ENCODE measurements at places on chromosomes 6 and 20.

- DNase-seq = no peak
Observed at GRCh38 chr6:132020138-132020581, 69.0 kb upstream of the CCN2 start.

- DNase-seq = no peak
Observed at GRCh38 chr20:29689411-29690225, 1567.8 kb upstream of the DEFB115 start.

- DNase-seq = no peak
Observed at GRCh38 chr20:45087814-45088213, 13.1 kb downstream of the KCNS1 start.

DNA sequence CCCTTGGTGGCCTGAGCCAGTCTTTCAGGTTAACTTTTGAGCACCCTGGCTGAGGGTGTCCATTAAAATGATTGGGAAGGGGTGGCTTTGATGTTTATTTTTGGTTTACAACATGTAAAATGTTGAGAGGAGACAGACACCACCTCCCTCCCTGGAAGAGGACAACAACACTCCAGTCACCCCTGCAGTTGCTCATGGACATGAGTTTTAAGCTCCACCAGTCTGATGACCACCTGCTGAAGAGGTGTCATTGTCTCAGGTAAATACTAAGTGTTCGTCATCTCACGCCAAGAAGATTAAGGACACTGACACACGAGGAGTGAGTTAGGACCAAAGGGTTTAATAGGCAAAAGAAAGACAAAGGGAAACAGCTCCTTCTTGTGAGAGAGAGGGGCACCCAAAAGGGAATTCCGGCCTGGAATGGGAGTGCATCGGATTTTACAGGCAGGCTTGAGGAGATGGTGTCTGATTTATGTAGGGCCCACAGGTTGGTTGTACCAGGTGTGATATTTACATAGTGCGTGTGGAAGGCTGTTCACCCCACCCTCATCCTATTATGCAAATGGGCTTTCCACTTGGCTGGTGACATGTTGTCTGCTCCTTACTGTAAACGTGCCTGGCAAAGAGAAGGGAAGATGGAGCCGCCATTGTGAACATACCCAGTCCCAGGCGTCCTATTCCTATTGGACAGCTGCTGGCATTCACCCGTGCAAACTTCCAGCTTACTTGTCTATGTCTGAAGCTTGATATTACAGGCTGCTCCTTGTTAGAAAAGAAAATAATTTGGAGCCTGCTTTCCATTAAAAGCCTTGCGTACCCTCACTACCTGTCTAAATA lies 6.6 kb downstream of the HLA-B start:
- no peak for DNase-seq

- no peak for DNase-seq
Observed at GRCh38 chr20:62721511-62722370, 13.1 kb downstream of the NTSR1 start.

GRCh38 chr20:1468117-1468624 lies 1.5 kb upstream of the NSFL1C start:
- no peak for DNase-seq

- no peak for DNase-seq
Observed at GRCh38 chr20:32522526-32522775, 62.7 kb downstream of the NOL4L start.

GRCh38 chr6:42158011-42158410 lies 15.2 kb upstream of the GUCA1A start:
- no peak for DNase-seq

DNA sequence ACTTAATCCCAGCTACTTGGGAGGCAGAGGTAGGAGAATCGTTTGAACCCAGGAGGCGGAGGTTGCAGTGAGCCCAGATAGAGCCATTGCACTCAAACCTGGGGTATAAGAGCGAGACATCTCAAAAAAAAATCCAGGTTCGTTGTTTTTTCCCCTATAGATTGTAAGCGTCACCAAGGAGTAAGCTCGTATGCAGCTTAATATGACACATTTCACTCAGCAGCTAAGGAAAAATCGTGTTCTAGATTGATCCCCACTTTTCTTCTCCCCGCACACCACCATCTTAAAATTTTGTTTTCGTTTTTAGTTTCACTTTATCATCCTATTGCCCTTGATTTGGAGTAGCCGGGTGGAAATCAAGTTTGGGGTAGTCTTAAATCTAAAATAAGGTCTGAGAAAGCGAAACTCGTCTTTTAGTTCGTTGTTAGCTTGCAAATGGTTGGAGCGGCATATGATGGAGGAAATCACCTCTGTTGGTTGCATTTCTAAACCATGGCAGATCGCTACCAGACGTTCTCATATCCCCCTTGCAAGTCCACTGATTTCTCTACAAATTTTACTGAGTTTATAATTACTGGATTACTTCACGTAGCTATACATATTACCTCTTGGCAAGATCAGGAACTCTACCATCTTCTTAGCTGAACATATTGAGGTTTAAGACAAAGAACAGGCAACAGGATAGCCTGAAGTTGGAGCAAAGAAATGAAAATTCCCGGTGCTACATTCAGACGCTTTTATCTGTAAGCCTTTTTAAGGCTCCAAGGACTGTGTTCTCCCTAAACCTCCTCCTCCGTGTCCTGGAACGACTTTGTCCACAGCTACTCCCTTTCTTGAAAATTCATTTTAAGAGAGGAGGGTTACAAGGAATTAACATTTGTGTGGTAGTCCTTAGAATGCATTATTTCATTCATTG lies 91.1 kb upstream of the BTN3A2 start:
- DNase-seq = no peak

- no peak for DNase-seq
Observed at GRCh38 chr20:62457831-62458230, 18.0 kb downstream of the GATA5 start.

GRCh38 chr6:148935705-148936435 lies 189.0 kb downstream of the UST start:
- DNase-seq = no peak

GRCh38 chr6:85008296-85009009 lies 244.1 kb upstream of the TBX18 start:
- DNase-seq = no peak

DNA sequence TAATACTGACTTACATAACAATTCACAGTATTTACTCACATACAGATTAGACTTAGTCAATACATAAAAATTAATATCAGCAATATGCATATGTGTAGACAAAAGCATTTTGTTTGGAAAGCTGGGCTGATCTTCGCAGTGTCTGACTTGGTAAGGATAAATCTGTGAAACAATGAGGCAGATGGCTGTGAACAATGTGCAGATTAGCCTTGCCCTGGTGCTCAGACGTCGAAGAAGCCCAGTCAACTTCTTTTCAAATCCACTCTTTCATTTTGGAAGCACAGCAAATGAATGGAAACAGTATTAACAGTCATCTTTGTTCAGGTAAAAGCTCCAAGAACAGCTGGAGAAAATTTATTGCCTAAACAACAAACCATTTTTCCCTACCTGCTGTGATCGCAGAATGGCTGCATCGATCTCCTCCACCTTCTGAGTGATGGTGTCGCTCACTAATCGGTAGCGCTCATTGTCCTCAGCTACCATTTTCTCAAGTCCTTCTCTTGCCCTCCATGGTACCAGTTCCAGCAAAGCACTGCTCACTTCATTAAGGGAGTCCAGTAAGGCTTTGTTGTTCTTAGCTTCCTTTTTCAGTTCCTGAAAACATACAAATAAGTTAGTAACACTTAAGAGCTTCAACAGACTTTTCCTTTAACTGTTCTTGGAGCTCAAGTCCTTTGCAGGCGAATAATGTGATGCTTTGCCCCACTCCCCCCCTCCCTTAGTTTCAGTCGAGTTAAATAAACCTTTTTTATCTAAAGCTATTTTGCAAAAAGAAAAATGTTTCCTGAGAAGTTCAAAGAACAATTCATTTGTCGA lies 116.5 kb downstream of the DST start:
- DNase-seq = no peak

GRCh38 chr6:54291738-54292137 lies 16.5 kb upstream of the TINAG start:
- no peak for DNase-seq

DNA sequence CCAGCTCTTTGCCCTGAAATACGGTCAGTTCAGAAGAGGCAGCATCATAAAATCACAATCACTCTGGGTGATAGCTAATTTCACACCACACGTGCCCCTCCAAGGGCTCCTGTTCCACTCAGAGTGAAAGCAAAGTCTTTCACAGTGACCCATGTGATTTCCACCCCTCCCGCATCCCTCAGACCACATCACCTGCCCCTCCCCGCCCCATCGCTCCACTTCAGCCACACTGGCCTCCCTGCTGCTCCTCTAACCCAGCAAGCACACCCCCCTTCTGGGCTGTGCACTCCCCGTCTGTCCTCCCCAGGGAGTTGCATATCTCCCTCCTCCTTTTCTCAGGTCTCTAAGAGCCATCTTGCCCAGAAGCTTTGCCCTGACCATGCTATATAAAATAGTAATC lies 74.5 kb downstream of the PSMG4 start:
- no peak for DNase-seq

GRCh38 chr20:48224533-48225050 lies 439.3 kb upstream of the SULF2 start:
- DNase-seq = no peak

DNA sequence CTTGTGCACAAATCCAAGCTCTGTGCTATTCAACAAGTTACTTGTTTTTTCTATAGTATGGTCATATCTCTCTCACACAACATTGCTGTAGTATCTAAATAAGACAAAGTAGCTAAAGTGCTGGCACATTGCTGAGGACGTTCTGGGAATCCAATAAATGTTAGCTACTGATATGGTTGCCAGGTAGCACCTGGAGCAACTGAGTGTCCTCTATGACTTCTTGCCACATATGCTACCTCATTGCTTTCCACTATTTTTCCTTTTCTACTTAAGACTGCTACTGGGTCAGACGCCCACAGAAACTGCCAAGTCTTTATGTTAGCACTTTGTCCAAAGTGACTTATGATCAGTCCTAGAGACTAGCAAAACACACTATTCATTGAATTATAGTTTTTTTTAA lies 85.3 kb downstream of the SYCP2 start:
- DNase-seq = no peak

GRCh38 chr6:32096087-32096393 lies 13.1 kb downstream of the TNXB start:
- DNase-seq = no peak

- no peak for DNase-seq
Observed at GRCh38 chr6:70282919-70283461, 19.9 kb downstream of the COL9A1 start.

- no peak for DNase-seq
Observed at GRCh38 chr6:121826156-121826810, 390.8 kb downstream of the GJA1 start.

- no peak for DNase-seq
Observed at GRCh38 chr20:53595018-53595378, 1.4 kb upstream of the ZNF217 start.

GRCh38 chr6:40550202-40551101 lies 36.7 kb downstream of the LRFN2 start:
- DNase-seq = no peak

DNA sequence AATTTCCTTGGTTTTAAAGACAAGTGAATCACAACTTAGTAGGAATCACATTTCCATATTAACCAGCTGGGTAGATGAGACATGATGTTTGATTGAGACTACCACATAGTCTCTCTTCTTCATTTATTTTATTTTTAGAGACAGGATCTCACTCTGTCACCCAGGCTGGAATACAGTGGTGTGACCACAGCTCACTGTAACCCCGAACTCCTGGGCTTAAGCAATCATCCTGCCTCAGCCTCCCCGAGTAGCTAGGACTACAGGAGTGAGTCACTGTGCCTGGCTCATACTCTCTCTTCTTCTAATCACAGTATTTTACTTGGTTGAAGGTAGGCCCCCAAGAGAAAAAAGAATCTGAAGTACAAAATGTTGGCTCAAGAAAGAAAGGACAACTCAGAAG lies 80.2 kb upstream of the ASF1A start:
- DNase-seq = no peak

GRCh38 chr20:41140226-41141133 lies 3.1 kb downstream of the PLCG1 start:
- DNase-seq = no peak

- DNase-seq = no peak
Observed at GRCh38 chr6:44462797-44463727, 75.6 kb downstream of the CDC5L start.

- no peak for DNase-seq
Observed at GRCh38 chr6:39791311-39791710, 865 bp upstream of the DAAM2 start.

DNA sequence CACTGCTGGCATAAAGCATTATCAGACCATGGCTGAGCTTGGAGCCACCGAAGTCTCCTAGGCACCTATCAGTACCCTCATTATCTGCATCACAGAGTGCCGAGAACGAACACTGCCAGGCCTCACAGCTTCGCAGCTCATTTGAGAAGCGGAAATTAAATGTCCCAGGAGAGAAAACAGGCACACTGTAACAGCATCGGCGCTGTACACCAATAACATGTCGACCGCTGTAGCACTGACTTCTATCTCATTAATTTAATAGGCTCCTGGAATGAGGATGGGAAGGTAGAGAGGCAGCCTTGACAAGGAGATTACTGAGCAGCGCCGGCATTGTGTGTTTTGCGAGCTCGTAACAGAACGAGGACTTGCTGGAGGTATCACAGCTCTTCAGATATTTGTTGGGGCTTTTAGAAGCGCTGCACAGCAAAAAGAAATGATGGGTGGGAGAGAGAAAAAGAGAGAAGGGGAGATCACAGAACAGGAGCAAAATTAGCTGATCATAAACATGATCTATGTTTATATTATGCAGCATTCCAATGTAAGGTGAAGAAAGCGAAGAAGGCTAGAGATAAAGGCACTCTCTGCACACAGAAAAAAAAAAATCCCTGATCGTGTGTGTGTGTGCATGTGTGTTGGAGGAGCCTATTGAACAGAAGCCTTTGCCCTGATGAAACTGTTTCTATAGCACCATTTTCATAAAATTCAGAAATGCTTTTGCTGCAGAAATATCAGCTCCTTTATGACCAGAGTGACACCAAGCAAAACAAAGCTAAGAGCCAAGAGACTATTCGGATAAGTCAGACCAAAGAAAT lies 29.2 kb downstream of the ID4 start:
- no peak for DNase-seq

GRCh38 chr6:48113130-48113529 lies 2.1 kb upstream of the PTCHD4 start:
- DNase-seq = no peak

- DNase-seq = no peak
Observed at GRCh38 chr6:157912326-157912725, 69.3 kb upstream of the SYNJ2 start.

DNA sequence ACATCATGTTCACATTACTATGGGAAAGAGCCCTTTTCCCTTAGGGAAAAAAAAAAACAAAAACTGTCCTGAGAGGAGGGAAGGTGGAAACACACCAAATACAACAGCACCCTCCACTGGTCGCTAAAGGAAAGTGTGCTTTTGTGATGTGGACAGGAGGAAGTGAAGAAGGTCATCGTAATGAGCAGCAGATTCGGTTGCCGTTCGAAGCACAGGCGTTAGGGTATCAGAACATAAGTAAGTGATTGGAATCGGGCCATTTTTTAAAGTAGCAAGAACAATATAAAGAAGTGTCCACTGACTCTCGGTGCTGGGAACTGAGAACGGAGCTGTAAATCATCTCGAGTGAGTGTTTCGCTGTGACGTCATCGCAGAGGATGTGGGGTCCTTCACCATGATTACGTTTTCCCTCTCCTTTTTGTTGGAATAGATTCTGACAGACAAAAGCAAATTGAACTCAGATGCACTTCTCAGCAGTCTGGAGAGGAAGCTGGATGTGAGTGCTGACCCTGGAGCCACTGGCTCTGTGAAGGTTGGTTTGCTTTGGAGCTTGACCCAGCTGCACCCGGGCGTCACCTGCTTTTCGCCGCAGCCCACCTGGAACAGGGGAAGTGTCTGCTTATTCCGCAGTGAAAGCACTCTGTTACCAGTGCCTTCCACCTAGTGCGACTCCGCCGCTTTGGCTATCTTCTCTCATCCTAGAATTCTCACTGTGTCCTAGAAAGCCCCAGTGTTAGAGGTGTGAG lies 203.6 kb upstream of the GMDS start:
- DNase-seq = no peak

- no peak for DNase-seq
Observed at GRCh38 chr6:32086661-32087573, 22.2 kb downstream of the TNXB start.
